SHP77 (cell line): ENCODE measurements at places on chromosomes 3 and 15.

- DNase-seq = no peak
These were observed 11.6 kb downstream of the RPL15 start for GRCh38 chr3:23928524-23928923.

DNA sequence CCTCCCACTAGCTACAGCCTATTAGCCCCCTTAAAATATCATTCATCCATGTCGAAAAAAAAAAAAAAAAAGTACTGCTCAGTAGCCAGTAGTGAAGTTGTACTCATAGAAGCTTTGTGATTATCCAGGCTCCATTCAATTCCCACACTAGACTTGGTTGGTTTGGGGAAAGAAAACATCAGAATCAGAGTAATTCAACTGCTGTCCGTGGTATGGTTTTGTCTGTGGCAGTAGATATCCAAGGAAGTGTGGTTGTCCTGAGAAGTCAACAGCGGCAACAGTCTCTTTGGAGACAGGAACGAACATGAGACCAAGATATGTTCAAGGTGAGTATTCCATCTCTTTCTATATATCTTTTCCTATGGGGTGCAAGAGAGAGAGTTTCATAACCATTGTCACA lies 99.2 kb downstream of the GOLIM4 start:
- no peak for DNase-seq

GRCh38 chr15:94840794-94841783 lies 609.7 kb downstream of the MCTP2 start:
- no peak for DNase-seq

DNA sequence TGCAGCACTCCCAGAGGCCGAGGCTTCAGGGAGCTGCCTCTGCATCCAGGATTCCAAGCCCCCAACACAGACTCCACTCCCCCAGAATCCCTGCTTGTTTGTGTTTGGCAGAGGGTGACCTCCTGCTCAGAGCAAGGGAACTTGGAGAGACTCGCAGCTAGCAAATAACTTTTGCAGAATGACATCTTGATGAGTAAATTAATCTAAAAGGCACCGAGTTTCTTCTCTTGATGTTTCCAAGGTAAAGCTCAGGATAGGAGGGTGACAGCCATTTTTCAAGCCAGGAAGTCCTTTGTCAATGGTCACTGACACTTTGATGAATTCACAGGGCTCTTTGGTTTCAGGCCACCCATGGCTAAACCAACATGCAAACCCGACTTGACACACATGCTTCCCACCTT lies 523.0 kb downstream of the NTRK3 start:
- DNase-seq = no peak
